ENCODE measurements at places on chromosomes 16 and 17. TPM values are rescaled to one million over a fixed set of nuclear protein-coding genes. Genes with fewer than 3 reads are reported as not detected.

DNA sequence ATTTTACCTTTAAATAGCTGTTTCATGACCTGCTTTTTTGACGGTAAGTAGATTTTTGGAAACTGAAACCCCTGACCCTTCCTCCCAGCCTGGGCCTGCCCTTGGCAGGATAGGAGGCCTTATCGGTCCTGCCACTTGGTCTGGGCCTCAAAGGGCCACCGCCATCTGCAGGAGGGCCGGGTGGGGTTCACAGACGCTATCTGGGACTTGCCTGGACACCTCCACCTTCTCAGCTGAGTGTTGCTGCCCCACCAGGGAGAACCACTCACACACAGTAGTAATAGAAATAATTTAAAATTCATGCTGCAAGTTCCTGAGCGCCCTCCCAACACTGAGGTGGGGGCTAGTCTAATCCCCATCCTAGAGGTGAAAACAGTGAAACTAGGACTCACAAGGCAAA lies 4.6 kb upstream of the NPRL3 start:
- H3K4me3 ChIP-seq = no peak overlapping the region
- peak; percentile 85 for DNase-seq
- no peaks in the 10 kb centered on the region for H3K36me3 ChIP-seq

DNA sequence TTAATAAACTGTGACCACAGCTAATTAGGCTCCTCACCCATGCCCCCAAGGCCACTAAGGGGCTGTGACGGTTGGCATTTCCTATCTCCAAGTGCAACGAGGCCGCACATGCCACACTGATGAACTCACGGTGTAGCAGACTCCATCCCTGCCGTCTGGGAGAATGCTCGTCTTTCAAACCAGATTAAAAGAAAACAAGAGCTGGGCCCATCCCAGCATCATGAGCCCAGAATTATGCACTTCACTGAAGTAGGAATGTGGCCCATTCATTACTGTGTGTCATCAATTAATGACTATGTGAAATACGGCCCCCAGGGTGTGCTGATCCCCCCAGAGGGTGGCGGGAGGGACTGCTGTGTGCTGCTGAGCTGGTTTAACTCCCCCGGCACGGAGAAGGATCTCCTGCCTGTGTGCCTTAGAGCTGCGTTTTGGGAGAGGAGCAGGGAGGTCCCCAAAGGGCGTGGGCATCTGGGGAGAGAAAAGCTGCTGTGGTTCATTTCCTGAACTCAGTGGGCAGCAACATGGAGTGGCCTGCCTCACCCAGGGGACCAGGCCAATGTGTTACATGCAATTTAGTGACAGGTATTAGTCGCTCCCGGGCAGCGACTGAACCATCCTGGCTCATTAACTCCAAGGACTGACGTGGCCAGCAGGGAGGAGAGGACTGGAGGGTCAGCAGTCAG lies 194.5 kb downstream of the FOXL1 start:
- DNase-seq = no peak
- no peaks in the 10 kb centered on the region for H3K4me1 ChIP-seq
- H3K4me3 ChIP-seq = no peak overlapping the region
- no peak overlapping the region for H3K27ac ChIP-seq

- no peak for DNase-seq
- no peak overlapping the region for H3K4me3 ChIP-seq
- no peaks in the 10 kb centered on the region for H3K27me3 ChIP-seq
- H3K27ac ChIP-seq = no peak overlapping the region
- H3K4me1 ChIP-seq = peaks cover 3% of the 10 kb centered on the region
- peaks cover 98% of the 10 kb centered on the region for H3K36me3 ChIP-seq
These were observed 14.4 kb upstream of the FAAP100 start for GRCh38 chr17:81566461-81567126.

- no peak for DNase-seq
- no peaks in the 10 kb centered on the region for H3K27me3 ChIP-seq
- H3K4me3 ChIP-seq = no peak overlapping the region
These were observed 27.4 kb downstream of the NDEL1 start for GRCh38 chr17:8463099-8463498.

GRCh38 chr17:27477050-27477888 lies 21.0 kb downstream of the KSR1 start:
- no peaks in the 10 kb centered on the region for H3K36me3 ChIP-seq
- H3K4me1 ChIP-seq = peaks cover 53% of the 10 kb centered on the region

DNA sequence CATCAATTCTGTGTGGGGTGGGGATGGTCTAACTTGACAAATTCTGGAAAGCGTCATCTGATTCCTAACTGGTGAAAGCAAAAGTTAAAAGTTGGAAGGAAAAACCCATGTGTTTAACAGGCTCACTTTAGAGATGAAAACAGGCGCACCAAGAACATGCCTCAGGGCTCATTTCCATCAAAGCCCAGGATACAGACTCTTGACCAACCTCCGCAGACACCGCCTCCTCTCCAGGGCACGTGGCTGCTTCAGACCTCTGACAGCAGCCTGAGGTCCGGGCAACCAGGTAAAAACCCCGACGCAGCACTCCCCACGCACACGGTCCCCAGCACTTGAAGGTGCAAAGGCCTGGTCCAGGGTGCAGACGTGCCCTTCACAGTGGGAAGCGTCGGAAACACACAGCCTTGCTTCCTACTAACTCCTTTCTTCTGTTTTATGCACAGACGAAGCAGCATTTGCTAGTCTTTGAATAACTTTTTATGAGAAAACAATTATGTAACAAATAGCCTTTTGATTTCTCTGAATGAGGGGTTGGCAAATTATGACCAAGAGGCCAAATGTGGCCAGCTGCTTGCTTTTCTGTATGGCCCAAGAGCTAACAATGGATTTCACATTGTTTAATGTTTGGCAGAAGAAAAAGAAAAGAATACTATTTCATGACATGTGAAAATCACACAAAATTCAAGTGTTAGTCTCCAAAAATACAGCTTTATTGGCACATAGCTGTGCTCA lies 44.2 kb upstream of the TRAP1 start:
- no peak overlapping the region for H3K4me3 ChIP-seq
- no peaks in the 10 kb centered on the region for H3K27me3 ChIP-seq
- H3K36me3 ChIP-seq = peaks cover 43% of the 10 kb centered on the region
- no peaks in the 10 kb centered on the region for H3K4me1 ChIP-seq

SHISA6 gene
- not detected for total RNA-seq

MSRB1 gene
- total RNA-seq = 29.5 TPM

DNA sequence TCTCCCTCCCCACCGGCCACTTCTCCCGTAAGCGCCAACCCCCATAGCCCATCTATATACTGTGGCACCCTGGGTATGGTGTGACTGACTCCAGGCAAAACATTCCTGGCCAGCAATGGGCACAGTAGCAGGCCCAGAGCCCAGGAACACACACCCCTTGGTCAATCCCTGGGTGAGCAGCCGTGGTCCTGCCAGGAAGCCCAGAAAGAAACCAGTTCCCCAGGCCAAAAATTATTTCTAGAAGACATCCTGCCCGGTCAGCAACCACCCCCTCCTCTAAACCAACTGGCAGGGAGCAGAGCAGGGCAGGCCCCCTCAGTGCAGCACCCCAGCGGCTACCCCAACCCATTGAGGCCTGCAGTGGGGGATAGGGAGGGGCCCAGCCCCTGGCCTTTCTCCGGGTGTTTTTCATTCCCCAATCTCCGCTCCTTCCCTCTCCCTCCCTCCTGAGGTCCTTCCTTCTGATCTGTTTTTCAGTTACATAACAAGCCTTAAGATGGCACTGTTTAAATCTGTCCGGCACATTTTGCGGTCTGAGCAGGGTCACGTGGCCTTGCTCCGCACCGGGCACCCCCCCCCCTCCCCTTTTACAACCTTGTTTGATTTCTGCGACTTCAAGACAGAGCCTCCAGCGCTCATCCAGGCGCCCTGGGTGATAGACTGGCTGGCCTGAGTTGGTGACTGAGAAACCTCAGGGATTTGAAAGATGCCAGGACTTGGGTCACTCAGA lies 2.0 kb downstream of the NPTX1 start:
- peaks cover 59% of the 10 kb centered on the region for H3K27me3 ChIP-seq
- H3K27ac ChIP-seq = no peak overlapping the region
- no peaks in the 10 kb centered on the region for H3K36me3 ChIP-seq
- H3K4me1 ChIP-seq = no peaks in the 10 kb centered on the region
- peak; percentile 40 for DNase-seq
- no peak overlapping the region for H3K4me3 ChIP-seq

GRCh38 chr17:8430966-8431365 lies 4.7 kb upstream of the NDEL1 start:
- H3K27ac ChIP-seq = no peak overlapping the region
- no peaks in the 10 kb centered on the region for H3K27me3 ChIP-seq

GLTPD2 gene
- total RNA-seq = not detected

DNA sequence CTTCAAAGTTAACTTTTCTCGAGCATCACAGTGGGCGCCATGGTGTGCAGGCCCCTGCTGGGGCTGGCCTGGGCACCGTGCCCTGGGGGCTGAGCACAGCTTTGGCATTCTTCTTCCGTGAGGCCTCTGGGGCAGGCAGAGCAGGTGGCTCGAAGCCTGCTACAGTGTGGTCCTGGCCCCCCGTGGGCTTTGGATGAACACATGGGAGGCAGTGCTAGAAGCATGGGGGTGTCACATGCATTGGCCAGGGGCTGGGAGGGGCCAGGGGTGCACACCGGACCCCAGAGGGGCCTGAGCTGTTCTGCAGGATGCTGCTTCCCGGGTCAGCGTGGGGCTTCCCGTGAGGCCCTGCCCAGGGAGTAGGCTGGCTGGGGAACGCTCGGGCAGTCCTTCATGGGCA lies 12.1 kb upstream of the C16orf74 start:
- no peak overlapping the region for H3K4me3 ChIP-seq
- H3K27me3 ChIP-seq = peaks cover 72% of the 10 kb centered on the region
- H3K36me3 ChIP-seq = no peaks in the 10 kb centered on the region
- no peak for DNase-seq
- H3K27ac ChIP-seq = no peak overlapping the region
- no peaks in the 10 kb centered on the region for H3K4me1 ChIP-seq

DNA sequence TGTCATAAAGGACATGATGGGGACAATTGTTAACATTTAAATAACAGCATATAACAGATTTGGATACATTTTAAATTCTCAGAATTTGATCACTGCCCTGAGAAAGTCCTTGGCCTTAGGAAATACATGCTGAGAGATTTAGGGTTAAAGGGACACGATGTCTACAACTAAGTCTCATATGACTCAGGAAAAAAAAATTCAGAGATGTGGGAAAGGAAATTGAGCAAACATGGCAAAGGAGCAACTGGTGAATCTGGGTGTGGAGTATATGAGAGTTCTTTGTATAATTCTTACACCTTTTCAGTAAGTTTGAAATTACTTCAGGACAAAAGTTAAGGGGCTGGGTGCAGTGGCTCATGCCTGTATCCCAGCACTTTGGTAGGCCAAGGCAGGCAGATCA lies 18.2 kb downstream of the MPP3 start:
- no peak for DNase-seq
- no peaks in the 10 kb centered on the region for H3K36me3 ChIP-seq
- 0 out of 2 replicates have a peak, but pooled peaks cover 9% of the 10 kb centered on the region for H3K27me3 ChIP-seq
- no peak overlapping the region for H3K27ac ChIP-seq
- no peak overlapping the region for H3K4me3 ChIP-seq

- no peaks in the 10 kb centered on the region for H3K27me3 ChIP-seq
- H3K27ac ChIP-seq = no peak overlapping the region
- H3K36me3 ChIP-seq = no peaks in the 10 kb centered on the region
- no peak overlapping the region for H3K4me3 ChIP-seq
These were observed 4.4 kb upstream of the HOXB5 start for GRCh38 chr17:48597778-48598631.

GRCh38 chr16:88442727-88443576 lies 10.1 kb upstream of the ZFPM1 start:
- H3K36me3 ChIP-seq = no peaks in the 10 kb centered on the region
- no peak overlapping the region for H3K4me3 ChIP-seq
- H3K4me1 ChIP-seq = peaks cover 86% of the 10 kb centered on the region
- H3K27me3 ChIP-seq = no peaks in the 10 kb centered on the region
- H3K27ac ChIP-seq = no peak overlapping the region

GRCh38 chr16:48562475-48562874 lies 47.5 kb downstream of the N4BP1 start:
- H3K36me3 ChIP-seq = peaks cover 23% of the 10 kb centered on the region
- no peak overlapping the region for H3K4me3 ChIP-seq
- no peaks in the 10 kb centered on the region for H3K4me1 ChIP-seq
- no peak overlapping the region for H3K27ac ChIP-seq

C1QTNF8 gene
- total RNA-seq = not detected

DNA sequence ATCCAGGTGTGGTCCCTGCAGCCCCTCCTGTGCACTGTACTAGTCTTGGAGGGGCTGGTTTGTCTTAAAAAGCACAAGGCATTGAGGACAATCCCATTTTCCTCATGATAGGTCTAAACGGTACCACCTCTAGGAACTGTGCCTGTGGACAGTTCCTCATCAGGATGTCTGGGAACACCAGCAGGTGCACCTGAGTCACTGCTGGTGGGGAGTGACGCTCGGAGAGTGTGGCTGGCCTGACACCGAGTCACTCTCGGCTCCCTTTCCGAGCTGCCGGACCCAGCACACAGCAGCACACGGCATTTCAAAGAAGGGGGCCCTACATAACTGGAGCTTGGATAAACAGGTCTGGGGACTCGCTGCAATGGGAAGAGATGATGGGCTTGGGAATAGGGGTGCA lies 25.6 kb downstream of the LRRC75A start:
- peaks cover 4% of the 10 kb centered on the region for H3K36me3 ChIP-seq
- no peak overlapping the region for H3K4me3 ChIP-seq
- DNase-seq = no peak
- no peak overlapping the region for H3K27ac ChIP-seq
- peaks cover 5% of the 10 kb centered on the region for H3K4me1 ChIP-seq

SRCAP gene
- total RNA-seq = 62.6 TPM

GRCh38 chr16:77807-78443 lies at the start of gene MPG:
TSS of gene MPG (plus strand) at chr16:78225. CDS start at chr16:78310, 85 bp downstream.
- peak within 1 kb of the TSS; percentile 89 for H3K27ac ChIP-seq
- no peaks in the 10 kb centered on the region for H3K27me3 ChIP-seq
- peak; percentile 91 for DNase-seq
- peak within 1 kb of the TSS; percentile 93 for H3K4me3 ChIP-seq

DNA sequence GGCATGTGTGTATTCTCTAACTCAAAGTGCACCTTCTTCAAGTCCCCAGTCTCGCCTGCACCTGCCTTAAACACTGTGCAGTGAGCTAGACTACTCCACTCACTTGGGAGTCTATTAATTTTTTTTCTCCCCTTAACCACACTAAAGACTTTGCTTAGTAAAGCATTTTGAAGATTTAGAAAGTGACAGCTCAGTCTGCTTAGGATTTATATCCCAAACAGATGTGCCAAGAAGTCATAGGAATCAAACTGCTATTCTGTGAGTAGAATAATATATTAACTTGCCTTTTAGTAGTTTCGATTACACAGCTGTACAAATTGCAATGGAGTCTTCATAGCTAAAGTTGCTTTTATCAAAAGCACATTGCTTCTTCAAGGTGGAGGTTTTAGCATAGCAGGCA lies 47.2 kb upstream of the MED13 start:
- no peak overlapping the region for H3K4me3 ChIP-seq
- DNase-seq = no peak
- H3K27ac ChIP-seq = no peak overlapping the region
- H3K36me3 ChIP-seq = no peaks in the 10 kb centered on the region
- H3K4me1 ChIP-seq = 0 out of 2 replicates have a peak, but pooled peaks cover under 1% of the 10 kb centered on the region
- no peaks in the 10 kb centered on the region for H3K27me3 ChIP-seq

ACSM2A gene
- 0.09 TPM for total RNA-seq

All from K562 (cell line).